ENCODE measurements at places on chromosomes 12 and 14.

GRCh38 chr14:81386290-81386745 is 13.8 kb downstream of the STON2 start:
- no peak for DNase-seq

- no peak for DNase-seq
These were observed 230.8 kb downstream of the FOXN3 start for GRCh38 chr14:89185919-89186855.

DNA sequence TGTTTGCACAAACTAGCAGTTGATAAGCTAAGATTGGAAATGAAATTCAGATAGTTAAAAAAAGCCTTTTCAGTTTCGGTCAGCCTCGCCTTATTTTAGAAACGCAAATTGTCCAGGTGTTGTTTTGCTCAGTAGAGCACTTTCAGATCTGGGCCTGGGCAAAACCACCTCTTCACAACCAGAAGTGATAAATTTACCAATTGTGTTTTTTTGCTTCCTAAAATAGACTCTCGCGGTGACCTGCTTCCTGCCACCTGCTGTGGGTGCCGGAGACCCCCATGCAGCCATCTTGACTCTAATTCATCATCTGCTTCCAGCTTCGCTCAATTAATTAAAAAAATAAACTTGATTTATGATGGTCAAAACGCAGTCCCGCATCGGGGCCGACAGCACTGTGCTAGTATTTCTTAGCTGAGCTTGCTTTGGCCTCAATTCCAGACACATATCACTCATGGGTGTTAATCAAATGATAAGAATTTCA is 335.6 kb downstream of the TMEM121 start:
- DNase-seq: no peak

DNA sequence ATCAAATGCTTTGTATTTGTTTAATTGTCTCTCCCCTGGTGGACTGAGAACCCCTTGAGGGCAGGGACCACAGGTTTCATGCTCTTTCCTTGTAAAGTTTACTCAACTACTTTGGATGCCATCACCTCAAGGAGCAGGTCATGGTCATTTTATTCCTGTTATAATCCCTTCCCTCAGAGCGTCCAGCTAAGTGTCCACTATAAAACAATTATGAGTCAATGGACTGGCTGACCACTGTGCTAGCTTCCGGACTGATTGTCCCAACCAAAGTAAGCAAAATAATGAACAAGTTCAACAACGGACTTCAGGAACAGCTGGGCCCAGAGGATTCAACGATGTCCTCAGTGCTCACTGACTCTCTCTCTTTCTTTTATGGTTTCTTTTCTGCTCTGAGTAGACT is 18.2 kb downstream of the AK7 start:
- no peak for DNase-seq

DNA sequence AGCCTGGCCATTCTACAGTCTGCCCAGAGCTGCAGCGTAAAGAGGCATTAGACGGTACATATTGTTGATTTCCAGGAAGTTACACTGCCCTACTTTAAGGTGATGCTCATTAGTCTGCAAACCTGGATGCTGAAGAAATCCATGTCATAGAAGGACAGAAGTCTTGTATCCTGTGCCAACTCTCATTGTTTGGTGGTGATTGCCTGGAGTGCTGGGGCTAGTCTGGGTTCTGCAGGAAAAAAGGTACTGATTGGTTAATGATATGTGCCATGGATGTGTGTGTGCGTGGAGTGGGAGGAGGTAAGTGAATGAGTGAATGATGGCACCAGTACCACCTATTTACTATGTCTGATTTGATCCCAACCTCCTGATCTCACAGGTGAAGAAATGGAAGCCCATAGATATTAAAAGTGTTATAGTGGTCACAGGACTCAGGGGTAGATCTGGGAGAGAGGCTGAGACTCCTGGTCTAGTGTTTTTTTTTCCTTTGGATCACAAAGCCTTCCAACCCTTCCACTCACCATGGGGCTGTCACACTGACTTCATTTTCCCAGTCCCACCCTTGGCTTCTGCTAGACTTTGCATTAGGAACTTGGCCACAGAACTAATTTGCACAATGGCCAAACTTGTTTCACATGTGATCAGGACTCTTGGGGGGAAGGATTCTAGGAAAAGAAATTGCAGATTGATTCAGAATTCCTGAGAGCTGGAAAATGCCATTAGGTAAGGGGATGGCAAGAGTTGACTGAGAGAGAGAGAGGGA is 96.1 kb downstream of the TMX1 start:
- no peak for DNase-seq

GRCh38 chr14:95507701-95508103 is 8.7 kb downstream of the SYNE3 start:
- DNase-seq: no peak

- no peak for DNase-seq
These were observed 29.0 kb downstream of the DLK1 start for GRCh38 chr14:100755649-100756048.

DNA sequence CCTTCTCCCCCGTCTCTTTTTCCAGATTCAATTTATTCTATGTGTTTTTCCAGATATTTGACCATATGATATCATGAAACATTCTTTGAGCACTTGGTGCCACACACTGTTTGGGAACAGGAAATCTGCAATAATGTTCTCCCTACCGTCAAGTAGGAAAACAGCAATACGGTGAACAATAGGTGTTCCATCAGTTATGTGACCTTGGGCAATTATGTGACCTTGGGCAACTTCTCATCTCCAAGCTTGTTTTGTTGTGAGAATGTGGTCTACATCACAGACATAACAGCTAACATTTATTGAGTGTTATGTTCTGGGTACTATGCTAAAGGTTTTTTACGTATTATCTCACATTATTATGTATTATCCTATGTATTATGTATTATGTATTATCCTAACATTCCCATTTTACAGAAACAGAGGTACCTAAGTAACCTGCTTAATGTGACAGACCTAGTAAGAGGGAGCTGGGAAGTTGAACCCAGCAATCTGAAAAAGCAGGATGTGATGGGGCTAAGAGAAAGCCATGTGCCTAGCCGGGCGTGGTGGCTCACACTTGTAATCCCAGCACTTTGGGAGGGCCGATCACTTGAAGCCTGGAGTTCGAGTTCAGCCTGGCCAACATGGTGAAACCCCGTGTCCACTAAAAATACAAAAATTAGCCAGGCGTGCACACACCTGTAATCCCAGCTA is 1.2 kb upstream of the NEK9 start:
- DNase-seq: no peak
